Stimulated activated CD4-positive, alpha-beta T cell treated with anti-CD3 and anti-CD28 coated beads, Interleukin-1b, Interleukin-23, amount 100 ng/mL, for 4 hours (primary cell): ENCODE measurements at places on chromosomes 6 and 20.

GRCh38 chr6:47809873-47810272, 28.0 kb downstream of the OPN5 start:
- no peak for DNase-seq

GRCh38 chr6:104531646-104532045, 328.1 kb downstream of the HACE1 start:
- DNase-seq = no peak

- DNase-seq = no peak
These were observed 183.9 kb downstream of the ERMARD start for GRCh38 chr6:169935348-169935718.

GRCh38 chr6:155521719-155522118, 66.1 kb upstream of the NOX3 start:
- no peak for DNase-seq

GRCh38 chr6:33759887-33760629, 13.4 kb upstream of the IP6K3 start:
- DNase-seq = no peak

DNA sequence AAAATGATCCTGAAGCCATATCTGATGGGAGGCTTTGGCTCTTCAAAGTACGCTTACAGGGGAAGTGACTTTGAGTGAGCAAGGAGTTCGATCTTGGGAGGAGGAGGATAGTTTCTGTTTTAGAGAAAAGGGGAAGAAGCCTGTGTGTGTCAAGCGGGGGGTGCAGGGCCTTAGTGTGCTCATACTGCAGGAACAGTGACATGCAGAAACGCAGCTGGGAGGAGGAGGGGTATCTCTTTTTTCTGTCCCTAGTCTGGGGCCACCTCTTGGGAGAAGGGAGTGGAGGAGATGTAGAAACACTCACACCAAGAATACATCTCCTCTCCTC, 19.8 kb downstream of the SIRPD start:
- DNase-seq = no peak

DNA sequence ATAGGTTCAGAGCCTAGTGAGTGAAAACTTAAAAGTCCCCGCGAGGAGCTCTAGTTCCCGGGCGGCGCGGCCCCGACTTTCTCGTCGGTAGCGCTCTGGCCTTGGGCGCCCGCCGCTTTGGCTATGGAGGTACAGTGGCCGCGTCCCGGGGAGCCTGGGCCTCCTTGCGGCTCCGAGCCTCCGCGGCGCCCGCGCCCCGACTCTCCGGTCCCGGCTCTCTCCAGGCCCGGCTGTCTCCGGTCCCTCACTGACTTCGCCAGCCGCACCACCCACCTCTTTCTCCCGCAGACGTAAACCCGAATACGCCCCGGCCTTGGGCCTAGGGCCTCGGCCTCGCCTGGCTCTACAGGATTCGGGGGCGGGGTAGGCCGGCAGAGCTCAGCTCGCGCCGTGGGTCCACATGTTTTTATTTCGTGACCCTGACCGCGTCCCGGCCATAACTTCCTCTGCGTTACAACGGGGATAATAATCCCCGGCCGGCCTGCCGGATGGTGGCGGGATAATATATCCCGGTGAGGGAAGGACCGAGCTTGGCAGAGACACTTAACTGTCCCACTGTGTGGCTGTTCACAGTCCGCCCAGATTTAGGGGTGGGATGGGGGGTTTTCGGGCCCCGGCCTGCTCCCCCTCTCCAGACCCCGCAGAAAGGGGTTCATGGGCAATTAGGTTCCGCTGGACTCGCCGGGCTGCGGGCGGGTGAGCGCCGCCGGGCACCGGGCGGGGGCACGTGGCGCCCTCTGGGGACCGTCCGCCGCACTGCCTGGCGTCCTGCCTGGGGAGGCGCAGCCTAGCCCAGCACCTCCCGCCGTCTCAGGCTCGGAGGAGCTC, 10.0 kb upstream of the TBX18 start:
- no peak for DNase-seq

DNA sequence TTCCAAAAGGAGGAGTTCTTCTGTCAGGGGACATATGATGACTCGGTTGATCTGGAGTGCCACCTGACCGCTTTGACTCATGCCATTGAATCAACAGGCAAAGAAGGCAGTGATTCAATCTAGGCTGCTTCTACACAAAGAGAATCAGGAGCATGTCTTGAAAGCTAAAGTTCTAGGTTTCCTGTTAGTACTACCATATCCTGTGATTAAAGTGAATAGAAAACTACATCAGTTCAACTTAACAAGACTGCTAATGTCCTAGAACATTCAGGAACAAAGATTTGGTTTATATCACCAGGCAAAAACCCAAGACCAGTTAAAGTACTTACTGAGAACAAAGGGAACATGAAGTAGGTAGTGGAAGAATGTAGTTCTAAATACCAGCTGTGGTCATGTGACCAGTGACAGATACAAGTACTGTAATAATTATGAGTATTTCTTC, 216.8 kb upstream of the SGK1 start:
- DNase-seq = no peak
